Activated CD4-positive, alpha-beta T cell treated with anti-CD3 and anti-CD28 coated beads, Interleukin-2, amount 10 ng/mL, durations not matched to agents 7 days and 5 days (primary cell): ENCODE measurements at places on chromosomes 7 and 10.

- no peak for DNase-seq
Measured at GRCh38 chr7:129843365-129843898, 109.3 kb downstream of the UBE2H start.

DNA sequence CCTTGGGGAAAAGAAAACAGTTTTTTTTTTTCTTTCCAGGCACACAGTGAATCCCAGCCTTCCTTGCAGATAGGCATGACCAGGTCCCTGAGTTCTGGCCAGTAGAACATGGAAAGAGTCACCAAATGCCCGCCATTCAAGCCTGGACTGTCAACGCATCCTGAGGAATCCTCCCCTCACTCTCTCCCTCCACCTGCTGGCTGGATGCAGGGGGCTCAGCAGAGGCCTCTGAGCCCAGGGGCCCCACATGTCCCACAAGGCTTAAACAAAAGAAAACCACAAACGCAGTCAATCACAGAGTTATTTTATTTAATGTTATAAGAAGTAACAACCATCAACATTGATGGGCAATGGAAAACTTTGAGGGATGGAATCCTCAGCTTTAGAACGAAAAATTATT is 93.1 kb downstream of the JCAD start:
- DNase-seq = no peak

DNA sequence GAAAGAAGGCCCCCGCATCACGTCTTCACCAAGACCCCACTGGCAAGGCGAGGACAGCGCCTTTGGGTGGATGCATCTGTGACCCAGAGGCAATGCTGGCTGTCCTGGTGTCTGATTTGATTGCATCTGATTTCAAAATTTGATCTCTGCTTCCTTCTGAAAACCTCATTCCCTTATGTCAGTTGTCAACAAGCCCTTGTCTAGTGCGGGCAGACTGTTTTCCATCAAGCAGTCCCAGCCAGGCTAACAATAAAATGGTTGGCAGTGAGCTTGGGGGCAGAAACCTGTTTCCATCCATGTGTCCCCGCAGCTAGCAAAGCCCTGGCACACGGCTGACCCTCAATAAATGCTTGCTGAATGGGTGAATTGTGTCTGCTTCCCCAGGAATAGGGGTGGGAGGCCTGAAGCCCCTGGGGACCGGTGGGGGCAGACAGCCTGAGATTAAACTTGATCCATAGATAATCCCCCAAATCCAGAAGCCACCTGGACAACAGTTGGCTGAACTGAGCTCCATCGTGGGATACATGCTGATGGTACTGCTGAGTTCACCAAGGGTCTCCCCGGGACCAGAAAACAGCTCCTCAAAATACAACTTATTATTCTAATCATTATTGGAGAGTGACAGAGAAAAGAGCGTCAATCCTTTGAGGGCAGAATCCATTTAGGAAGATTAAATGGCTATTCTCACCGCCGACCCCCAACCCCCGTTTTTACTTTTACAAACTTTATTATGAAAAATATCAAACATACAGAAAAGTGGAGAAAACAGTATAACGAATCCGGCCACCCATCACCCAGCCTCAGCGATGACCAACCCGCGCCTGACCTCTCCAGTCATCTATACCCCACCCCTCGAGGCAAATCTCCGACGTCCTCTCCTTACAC is 912 bp upstream of the DUSP5 start:
- no peak for DNase-seq

DNA sequence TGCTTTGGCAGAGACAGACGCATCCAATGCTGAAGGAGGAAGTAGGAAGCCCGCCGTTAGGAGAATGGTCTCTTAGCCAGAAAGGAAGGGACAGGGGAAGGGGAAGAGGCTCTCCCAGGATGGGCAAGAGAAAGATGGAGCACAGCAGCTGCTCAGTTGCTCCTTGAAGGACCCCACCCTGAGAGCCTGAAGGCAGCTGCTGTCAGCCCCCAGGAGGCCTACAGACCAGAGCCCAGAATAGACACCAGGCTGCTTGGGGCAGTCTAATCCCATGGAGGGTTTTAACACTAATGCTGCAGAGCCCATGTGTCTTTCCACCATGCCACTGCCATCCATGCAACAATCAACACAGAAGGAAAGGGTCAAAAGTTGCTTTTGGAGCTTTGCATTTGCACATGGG is 3.5 kb upstream of the C7orf33 start:
- DNase-seq = no peak

- no peak for DNase-seq
Measured at GRCh38 chr10:6130848-6131470, 42.1 kb downstream of the RBM17 start.

GRCh38 chr10:31635415-31636065 is 293.1 kb downstream of the ARHGAP12 start:
- no peak for DNase-seq

DNA sequence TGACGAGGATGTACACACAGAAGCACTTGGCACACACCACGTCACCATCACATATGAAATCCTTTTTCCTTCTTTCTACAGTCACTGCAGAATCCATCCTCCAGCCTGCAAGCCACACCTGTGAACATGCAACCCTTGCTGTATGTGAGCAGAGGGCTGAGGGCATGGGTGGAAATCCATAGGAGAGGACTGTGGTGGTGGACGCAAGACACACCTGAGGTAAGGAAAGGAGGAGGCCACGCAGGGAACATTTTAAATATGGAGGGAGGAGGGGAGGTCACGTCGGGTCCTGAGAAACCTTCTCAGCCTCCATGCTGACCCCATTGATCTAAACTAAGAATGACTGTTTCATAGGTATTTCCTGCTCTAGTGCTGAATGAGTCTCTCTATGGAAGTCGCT is 28.6 kb downstream of the ADARB2 start:
- DNase-seq = no peak

DNA sequence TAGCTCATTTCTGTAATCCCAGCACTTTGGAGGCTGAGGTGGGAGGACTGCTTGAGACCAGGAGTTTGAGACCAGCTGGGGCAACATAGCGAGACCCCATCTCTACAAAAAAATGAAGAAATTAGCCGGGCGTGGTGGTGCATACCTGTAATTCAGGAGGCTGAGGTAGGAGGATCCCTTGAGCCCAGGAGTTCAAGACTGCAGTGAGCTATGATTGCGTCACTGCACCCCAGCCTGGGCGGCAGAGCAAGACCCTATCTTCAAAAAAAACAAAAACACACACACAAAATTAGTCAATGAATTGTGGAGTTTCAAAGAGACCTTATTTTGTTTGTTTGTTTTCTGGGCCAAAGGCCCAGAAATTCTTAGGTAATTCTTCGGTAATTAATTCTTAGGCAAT is 110.0 kb downstream of the CUX1 start:
- DNase-seq = no peak

- DNase-seq = no peak
Measured at GRCh38 chr7:31192986-31193385, 140.9 kb downstream of the ADCYAP1R1 start.

GRCh38 chr10:63286754-63287264 is 153.7 kb downstream of the NRBF2 start:
- DNase-seq = no peak

GRCh38 chr10:8235253-8236027 is 181.0 kb downstream of the GATA3 start:
- no peak for DNase-seq

GRCh38 chr10:16944402-16944801 is 127.2 kb upstream of the RSU1 start:
- DNase-seq = no peak

- DNase-seq = no peak
Measured at GRCh38 chr7:12771378-12771877, 84.0 kb downstream of the ARL4A start.

DNA sequence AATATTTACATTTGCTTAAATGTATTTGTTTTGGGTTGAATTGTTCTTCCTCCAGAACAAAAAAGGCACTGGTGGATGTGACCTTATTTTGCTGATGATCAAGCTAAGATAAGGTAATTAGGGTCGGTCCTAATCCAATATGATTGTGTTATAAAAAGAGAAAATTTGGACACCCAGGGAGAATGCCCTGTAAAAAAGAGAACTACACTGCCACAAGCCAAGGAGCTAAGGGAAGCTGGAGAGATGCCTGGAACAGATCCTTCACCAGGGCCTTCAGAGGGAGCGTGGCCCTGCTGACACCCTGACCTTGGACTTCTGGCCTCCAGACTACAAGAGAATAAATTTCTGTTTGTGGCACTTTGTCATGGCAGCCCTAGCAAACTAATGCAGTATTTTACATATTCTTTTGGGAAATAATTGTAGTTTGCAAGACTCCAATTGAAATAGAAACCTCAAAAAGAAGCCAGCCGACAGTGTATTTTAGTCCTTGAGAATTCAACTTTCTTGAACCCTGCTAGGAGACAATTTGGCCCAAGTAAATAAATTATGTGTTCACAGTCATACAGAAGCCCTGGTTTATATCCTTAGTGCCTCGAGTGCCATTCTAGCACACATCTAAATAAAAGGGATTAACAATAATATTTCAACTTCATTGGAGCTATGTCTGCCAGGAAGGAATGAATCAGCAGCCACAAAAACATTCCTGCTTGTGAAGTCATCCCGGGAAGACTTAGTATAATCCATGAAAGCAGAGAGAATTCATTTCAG is 164.6 kb downstream of the PKD1L1 start:
- DNase-seq = no peak

DNA sequence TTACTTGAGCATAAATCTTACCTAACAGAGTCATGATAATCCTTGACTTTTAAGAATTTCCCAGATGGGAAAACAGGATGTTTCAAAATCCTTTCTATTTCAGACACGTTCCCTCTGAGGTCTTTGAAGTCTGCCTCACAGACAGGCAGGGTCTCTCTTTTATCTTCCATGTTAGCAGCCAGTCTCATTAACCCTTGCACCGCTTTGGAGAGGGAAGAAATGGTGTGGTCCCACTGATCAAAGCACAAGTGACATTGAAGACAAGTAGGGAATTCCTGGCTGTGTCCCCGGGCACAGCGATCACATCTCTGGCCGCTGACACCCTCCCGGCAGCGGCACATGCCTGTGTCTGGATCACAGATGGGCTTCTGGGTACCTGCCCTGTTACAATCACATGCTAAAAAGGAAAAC is 52.7 kb upstream of the LAMB1 start:
- no peak for DNase-seq

GRCh38 chr10:131770946-131771633 is 129.7 kb upstream of the PPP2R2D start:
- DNase-seq = no peak

GRCh38 chr10:104750291-104750690 is 109.2 kb downstream of the SORCS3 start:
- DNase-seq = no peak

DNA sequence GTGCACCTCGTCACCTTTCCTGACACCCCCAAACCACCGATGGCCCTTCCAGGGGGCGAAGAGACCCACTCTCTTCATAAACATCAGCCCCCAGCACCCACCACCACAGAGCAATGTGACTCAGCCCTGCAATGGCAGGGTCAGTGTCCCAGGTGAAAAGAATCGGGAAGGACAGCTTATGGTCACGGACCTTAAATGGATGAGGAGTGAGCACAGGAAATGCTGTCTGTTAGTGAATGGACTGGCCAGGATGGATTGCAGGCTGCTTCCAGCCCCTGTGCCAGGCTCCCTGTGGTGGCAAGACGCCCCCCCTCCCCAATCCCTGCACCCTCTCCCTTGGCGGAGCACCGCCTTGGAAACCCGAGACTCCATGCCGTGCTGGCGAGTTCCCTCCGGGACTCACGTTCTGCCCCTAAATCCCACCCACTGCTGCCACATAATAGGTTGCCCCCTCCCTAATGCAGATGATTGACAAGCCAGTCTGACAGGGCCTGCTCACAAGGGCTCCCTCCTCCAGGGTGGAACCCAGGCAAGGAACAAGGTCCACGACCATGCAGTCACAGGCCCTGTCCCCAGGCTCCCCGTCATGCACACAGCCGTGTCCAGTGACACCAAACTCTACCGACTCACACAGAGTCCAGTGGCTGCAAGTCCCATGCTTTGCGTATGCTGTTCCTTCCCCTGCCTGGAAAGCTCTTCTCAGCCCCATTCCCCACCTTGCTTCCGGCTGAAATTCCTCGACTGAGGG is 7.3 kb downstream of the ASB13 start:
- DNase-seq = no peak

DNA sequence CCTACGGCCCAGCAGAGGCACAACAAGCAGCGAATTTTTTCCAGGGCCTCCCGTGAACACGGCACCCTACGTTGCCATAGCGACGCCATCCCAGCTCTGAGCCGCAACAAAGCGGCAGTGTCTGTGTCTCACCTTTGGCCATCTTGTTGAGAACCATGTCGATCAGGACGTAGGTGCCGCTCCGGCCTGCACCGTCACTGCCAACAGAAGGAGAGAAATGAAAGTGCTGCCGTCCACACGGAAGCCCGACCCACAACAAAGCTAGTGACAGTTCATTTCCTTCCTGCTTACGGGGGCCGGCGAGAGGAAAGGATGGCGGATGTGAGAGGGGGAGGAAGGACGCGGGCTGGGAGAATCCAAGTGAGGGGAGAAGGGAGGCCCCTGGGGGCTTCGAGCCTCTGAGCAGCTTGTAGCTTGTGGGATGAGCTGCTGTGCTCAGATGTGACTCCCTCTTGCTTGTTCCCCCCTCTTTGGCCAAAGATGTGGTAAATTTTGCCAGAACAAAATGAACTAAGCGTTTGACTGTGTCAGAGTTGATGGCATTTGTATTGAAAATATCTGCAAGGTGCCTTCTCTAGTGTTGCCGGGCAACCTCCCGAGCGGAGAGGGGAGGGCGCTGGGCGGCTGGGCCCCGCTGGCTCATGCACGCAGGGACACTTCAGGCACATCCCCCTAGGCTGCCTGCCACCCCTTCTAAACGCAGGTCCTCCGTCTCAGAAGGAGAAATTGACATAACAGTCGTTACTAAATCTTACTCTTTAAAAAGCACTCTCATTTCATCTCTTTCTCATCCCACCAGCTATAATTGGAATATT is 232.2 kb downstream of the DNAJB6 start:
- DNase-seq = peak; percentile 79
